Activated T-helper 17 cell treated with anti-CD3 and anti-CD28 coated beads, Interleukin-2, amount 50 U/mL, for 72 hours (primary cell): ENCODE measurements at places on chromosomes 4 and X.

DNA sequence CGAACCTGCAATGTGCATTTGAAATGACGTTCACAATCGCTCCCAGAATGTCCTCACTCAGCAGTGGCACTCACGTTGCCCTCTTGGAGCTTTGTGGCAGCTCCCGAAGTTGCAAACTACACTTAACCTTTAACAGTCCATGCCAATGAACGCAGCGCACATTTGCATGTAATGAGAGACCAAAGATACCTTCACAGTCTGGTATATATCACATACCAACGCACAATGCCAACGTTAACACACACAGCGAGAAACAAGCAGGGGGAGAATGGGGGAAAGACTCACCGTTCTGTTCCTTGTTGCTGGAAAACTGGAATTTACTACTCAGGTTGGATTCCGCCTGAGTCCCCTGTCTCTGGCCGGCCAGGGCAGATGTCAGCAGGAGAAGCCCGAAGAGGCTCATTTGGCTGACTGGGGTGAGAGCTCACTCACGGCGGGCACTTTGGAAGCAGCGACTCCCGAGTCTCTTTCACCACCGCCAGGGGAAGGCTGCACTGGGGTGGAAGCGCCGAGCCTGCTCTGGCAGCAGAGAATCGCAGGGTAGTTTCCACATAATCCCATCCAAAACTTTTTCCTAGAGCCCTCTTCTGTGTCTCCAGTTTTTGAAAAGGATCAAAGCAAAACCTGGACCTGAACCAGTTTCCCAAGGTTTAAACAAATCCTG is 966 bp downstream of the PDGFC start:
- ATAC-seq = no peak

- no peak for ATAC-seq
These were observed 390.1 kb downstream of the ANKRD50 start for GRCh38 chr4:124322234-124323065.

DNA sequence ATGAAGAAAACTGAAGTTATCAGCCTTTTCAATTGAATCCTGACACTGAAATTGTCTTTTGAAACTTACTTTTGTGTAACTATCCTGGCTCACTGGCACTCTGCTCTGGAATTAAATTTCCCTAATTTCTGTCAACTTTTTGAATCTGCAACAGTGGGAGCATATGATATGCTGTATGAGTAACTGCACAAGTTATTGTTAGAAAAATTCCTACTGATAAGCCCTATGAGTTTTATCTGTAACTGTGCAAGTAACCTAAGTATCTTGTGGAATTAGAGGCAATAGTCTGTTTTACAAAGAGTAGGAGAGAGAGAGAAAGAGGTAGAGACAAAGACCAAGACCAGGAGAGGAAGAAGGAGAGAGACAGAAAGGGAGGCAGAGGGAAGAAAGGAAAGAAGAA is 9.2 kb upstream of the HPGD start:
- ATAC-seq = no peak

GRCh38 chr4:110480031-110480549 is 4.1 kb downstream of the ENPEP start:
- ATAC-seq = no peak

DNA sequence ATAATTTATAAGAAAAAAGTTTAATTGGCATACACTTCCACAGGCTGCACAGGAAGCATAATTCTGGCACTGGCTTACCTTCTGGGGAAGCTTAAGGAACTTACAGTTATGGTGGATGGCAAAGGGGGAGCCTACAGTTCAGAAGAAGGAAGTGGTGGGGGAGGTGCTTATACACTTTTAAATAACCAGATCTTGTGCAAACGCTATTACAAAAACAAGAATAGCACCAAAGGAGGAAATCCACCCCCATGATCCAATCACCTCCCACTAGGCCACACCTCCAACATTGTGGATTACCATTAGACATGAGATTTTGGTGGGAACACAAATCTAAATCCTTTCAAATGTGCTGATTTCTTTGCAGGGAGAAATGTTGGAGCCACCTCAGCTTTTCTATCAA is 287.7 kb downstream of the CPXCR1 start:
- ATAC-seq = no peak

GRCh38 chr4:33171873-33172525 is 2451.8 kb downstream of the PCDH7 start:
- ATAC-seq = no peak

DNA sequence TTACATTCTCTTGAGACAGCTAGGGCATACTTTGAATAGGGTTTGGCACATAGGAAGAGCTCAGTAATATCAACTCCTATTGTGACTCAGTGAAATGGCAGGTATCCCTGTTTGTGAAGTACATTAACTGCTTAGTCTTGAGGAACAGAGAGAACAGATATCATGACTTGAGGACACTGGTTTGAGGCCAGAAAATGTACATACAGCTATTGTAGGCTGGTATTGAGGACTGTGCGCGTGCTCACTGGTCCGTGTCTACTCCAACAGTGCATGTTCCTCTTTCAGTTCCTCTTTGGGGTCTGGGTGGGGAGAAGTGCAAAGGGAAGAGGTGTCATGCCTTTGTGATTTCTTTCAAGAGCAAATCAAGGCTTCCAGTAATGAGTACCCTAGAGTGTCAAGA is 34.6 kb upstream of the TBC1D9 start:
- ATAC-seq = no peak

DNA sequence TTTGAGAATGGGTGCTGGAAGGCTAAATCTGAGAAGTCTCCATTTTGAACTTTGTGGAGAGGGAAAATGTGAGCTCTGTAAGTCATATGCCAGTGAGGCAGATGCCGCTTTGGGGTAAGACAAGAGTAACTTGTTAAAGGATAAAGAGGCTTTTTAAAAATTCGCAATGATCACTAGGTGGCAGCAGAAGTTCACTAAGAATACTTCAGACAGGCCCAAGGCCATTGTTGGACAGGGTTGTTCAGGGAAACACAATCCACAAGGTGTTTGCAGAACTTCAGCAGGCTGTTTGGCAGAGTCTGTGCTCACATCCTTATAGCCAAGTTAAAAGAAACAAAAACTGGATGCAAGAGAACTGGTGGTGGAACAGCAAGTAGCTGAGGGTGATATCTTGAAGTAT is 13.7 kb upstream of the PIGA start:
- ATAC-seq = no peak

DNA sequence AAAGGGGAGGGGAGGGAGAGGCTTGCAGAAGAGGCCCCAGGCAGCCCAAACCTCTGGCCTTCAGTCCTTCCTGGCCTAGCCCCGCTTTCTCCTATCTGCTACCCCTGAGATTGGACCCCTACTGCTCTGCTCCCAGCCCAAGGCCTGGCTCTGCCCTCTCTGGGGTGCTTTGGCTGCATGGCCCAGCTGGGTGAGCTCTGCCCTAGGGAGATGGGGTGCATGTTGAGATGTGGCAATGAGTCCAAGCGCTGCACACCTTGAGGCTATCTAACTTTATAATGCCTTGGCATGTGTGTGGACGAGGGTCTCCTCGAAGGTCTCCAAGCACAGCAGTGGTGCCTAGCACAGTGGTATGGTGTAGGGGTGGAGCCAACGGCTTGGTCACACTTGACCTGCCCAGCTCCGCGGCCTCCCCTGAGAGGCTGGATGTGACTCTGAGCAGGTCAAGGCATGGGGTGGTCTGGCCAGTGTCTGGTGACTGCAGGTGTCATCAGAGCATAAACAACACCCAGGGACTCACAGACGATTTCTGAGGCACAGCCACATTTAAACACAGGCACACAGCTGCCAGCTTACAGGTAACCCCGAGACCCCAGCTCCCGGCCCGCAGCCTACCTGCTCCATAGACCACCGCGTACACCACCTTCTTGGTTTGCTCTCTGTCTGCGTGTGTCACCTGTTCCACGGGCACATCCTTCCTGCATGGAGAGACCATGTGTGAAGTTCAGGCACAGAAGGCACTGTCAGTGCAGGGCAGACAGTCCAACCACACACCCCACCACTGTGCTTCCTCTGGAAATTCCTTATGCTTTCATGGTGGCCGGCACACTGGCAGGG is 36.3 kb downstream of the NAT8L start:
- no peak for ATAC-seq

DNA sequence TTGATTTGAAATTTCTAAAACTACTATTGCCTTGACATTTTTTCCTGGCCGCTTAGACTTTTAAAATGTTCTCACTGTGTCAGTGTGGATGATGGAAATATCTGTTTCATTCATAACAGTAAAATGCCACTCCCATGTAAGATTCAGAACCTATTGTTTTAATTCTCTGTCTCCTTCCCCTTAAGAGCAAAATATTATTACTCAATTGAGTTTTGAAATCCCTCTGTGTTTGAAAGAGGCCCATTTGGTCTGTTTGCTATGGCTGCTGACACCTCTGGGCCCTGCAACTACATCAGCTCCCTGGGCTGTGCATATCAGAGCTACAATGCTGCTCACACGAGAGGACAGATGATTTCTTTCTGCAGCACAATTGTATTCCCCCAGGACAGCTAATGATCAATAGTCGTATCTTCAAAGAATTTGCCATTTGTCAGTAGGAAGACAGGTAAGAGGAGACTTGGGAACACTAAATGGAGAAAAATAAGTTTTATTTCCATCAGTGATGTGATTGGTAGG is 388.0 kb upstream of the GALNT7 start:
- no peak for ATAC-seq

DNA sequence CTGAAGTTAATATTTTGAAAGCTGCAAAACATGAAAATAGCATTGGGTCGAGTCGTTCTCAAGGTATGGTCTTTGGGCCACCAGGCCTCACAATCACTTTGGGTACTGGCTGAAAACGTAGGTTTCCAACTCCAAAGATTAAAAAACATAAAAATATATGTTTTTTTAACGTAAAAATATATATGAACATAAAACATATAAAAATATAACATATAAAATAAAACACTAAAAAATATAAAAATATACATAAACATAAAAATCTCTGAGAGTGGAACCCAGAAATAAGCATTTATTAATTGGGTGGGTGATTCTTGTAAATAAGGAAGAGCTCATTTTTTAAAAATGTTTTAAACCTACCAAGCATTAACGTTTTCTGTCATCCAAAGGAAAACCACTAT is 666 bp upstream of the PDS5A start:
- no peak for ATAC-seq

DNA sequence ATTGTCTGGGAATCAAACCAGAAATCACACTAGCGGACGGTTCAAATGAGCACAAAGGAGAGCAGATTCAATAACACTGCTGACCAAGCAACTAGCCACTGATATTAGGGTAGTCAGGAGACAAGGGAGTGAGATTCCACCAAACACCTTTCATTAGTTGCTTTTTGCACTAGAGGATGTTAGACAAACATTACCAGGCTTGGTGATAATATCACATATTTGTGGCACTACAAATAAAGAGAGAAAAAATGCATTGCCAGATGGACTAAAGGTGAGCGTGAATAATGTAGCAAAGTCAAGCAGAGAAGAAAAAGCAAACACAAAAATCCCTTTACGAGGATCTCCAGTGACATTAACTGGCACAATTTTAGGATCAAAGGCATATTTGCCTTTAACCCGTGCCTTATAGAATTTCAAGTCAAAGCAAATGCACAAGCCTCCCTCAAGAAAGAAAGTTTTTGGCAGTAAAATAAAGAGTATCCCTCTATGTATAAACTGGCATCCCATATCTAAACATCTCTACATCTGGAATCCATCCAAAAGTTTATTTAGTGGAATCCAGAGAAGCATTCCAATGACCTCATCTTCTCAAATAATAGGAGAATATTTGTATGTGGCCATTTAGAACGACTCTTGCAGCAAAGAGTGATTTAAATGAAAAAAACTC is 290.9 kb downstream of the KCTD8 start:
- ATAC-seq = no peak

- peak; percentile 35 for ATAC-seq
These were observed 47.3 kb upstream of the SCML1 start for GRCh38 chrX:17689971-17690409.

GRCh38 chrX:85309717-85310116 is 65.9 kb downstream of the ZNF711 start:
- ATAC-seq = no peak

DNA sequence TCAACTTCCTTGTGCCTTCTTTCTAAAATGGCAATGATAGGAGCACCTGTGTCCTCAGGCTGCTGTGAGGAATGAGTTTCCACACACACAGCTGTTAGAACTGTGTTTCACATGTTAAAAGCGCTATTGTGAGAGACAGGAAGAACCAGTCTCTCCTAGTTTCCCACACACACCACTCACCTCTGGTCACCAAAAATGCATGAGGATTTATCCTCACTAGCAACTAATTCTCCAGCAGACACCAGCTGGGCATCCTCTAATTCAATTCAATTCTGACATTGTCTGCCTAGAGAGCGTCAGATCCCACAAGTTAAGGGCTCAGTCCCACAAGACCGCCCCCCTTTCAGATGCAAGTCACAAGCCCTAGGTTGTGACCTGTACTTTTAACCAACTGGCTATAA is 29.0 kb upstream of the SLC2A9 start:
- no peak for ATAC-seq

DNA sequence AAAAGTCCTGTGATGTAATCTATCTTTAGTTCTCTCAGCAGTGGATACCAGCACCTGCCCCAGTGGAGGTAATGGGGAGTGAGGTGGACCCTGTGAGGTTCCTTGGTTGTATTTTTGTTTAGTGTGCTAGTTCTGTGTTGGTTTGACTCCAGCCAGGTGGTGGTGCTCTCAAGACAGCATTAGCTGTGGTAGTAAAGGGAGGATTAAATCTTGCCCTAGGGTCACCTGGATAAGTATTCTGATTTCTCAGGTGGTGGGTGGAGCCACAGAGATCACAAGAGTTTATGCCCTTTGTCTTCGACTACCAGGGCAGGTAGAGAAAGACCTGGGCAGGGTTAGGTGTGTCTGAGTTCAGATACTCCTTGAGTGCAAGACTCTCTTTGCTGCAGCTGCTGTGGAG is 176.3 kb upstream of the EDA2R start:
- ATAC-seq = no peak

DNA sequence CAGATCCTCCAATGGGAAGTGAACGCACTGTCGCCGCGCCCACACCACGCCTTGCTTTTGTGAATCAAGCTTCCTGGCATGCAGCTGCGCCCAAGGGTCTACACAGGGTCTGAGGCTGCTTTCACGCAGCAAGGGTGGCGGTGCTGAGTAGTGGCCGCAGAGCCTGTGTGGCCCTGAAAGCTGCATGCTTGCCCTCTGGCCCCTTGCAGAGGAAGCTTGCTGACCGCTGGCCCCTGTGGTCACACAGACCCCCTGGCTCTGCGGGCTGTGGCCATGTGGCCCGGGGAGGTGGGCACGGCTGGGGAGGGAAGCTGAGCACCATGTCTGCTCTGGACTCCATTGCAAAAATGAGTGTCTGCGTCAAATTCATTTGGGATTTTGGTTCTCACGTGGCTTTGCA is 8.8 kb downstream of the DOK7 start:
- no peak for ATAC-seq

DNA sequence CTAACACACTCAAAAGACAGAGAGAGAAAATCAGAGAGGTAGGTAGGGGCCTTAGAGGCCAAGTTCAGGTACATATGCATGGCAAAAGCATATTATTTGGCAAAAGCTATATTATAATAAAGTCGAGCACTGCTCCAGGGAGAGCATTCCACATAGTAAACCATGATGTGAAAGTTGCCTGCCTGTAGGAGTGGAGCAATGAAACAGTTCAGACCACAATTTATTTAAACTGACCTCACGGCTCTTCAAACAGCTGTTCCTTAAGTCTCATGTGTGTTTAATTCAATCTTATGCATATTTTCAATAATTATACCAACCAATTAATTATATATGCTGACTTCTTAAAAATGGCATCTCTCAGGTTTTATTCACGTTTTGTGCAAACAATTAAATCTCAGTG is 3.3 kb downstream of the RFC1 start:
- ATAC-seq = no peak
